ENCODE measurements at places on chromosomes 3 and 15. TPM values are rescaled to one million over a fixed set of nuclear protein-coding genes. Genes with fewer than 3 reads are reported as not detected.

- peaks cover 2% of the 10 kb centered on the region for H3K36me3 ChIP-seq
- no peak overlapping the region for H3K27ac ChIP-seq
- H3K4me1 ChIP-seq, result peaks cover 25% of the 10 kb centered on the region
- DNase-seq, result no peak
- H3K27me3 ChIP-seq, result no peaks in the 10 kb centered on the region
Measured at GRCh38 chr3:192901435-192901834, 16.2 kb downstream of the MB21D2 start.

DNA sequence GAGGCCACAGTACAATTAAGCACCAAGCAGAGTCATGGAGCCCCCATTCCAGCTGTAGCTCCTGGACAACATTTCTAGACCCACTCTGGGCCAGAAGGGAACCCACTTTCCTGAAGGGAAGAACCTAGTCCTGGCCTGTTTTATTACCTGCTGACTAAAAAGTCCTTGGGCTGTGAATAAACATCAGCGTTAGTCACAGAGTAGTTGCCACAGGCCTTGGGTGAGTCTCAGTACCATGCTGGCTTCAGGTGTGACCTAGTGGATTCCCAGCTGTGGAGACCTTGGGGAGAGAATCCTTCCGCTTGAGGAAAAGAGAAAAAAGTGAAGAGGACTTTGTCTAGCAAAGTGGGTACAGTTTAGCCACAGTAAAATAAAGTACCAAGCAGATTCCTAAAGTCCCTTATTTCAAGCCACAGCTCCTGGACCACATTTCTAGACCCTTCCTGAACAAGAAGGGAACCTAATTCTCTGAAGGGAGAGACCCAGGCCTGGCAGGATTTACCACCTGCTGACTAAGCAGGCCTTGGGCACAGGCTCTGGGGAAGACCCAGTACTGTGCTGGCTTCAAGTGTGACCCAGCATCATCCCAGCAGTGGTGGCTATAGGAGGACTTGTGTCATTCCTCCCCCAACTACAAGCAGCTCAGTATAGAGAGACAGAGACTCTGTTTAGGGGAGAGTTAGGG is 118.3 kb upstream of the KCNH8 start:
- DNase-seq, result no peak
- no peaks in the 10 kb centered on the region for H3K4me1 ChIP-seq
- no peaks in the 10 kb centered on the region for H3K27me3 ChIP-seq
- H3K4me3 ChIP-seq, result no peak overlapping the region
- H3K27ac ChIP-seq, result no peak overlapping the region

- no peaks in the 10 kb centered on the region for H3K27me3 ChIP-seq
- no peak overlapping the region for H3K4me3 ChIP-seq
- no peak for DNase-seq
Measured at GRCh38 chr15:36898536-36899126, 201.7 kb downstream of the MEIS2 start.

- peaks cover 25% of the 10 kb centered on the region for H3K4me1 ChIP-seq
- H3K27ac ChIP-seq, result no peak overlapping the region
- H3K36me3 ChIP-seq, result no peaks in the 10 kb centered on the region
- DNase-seq, result no peak
- H3K27me3 ChIP-seq, result peaks cover 15% of the 10 kb centered on the region
Measured at GRCh38 chr15:70528270-70528706, 235.1 kb downstream of the UACA start.

- peaks cover 2% of the 10 kb centered on the region for H3K36me3 ChIP-seq
- peak overlapping the region; percentile 37 for H3K27ac ChIP-seq
- no peaks in the 10 kb centered on the region for H3K27me3 ChIP-seq
- peaks cover 55% of the 10 kb centered on the region for H3K4me1 ChIP-seq
Measured at GRCh38 chr3:122942937-122943827, 84.4 kb downstream of the SEMA5B start.

- DNase-seq, result no peak
- no peaks in the 10 kb centered on the region for H3K27me3 ChIP-seq
Measured at GRCh38 chr3:154243353-154243752, 80.9 kb downstream of the DHX36 start.

DNA sequence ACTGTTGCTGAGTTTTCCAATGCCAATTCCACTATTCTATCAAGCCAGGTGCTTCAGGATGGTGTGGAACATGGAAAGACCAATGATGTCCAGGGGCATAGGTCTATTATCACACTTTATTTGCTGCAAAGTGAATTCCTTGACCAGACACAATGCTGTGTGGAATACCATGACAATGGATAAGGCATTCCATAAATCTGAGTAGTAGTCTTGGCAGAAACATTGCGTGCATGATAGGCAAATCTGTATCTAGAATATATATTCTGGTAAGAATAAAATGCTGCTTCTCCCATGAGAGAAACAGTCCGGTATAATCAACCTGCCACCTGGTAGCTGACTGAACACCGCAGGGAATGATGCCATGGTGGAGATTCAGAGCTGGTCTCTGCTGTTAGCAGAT is 70.0 kb upstream of the ALDH1A3 start:
- DNase-seq, result no peak
- no peak overlapping the region for H3K4me3 ChIP-seq
- no peaks in the 10 kb centered on the region for H3K36me3 ChIP-seq
- H3K27me3 ChIP-seq, result no peaks in the 10 kb centered on the region
- peaks cover 5% of the 10 kb centered on the region for H3K4me1 ChIP-seq

DNA sequence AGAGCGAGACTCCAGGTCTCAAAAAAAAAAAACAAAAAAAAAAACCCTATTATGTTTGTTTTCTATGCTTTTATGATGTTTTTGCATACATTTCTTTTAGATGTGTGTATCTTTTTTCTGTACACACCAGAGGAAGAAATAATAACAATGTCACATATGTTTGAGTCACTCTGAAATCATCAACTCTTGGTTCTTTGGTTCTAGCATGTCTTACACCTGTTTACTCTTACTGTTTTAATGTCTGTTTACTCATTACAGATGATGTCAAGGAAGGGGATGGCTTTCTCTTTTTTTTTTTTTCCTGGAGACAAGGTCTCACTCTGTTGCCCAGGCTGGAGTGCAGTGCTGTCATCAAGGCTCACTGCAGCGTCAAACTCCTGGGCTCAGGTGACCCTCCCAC is 24.1 kb downstream of the RHOA start:
- peak overlapping the region; percentile 80 for H3K27ac ChIP-seq
- peaks cover 45% of the 10 kb centered on the region for H3K4me1 ChIP-seq
- no peaks in the 10 kb centered on the region for H3K27me3 ChIP-seq
- H3K4me3 ChIP-seq, result no peak overlapping the region
- DNase-seq, result no peak

- peaks cover 36% of the 10 kb centered on the region for H3K4me1 ChIP-seq
- H3K36me3 ChIP-seq, result peaks cover 2% of the 10 kb centered on the region
- H3K27me3 ChIP-seq, result no peaks in the 10 kb centered on the region
- H3K27ac ChIP-seq, result peak overlapping the region; percentile 62
- no peak for DNase-seq
- H3K4me3 ChIP-seq, result peak overlapping the region; percentile 44
Measured at GRCh38 chr15:38490242-38490922, 36.5 kb downstream of the FAM98B start.

The CACNA1D gene
- total RNA-seq, result 0.95 TPM

The CDAN1 gene
- 21.0 TPM for total RNA-seq

The HYAL3 gene
- total RNA-seq, result 6.9 TPM

- H3K4me1 ChIP-seq, result peaks cover 52% of the 10 kb centered on the region
- H3K4me3 ChIP-seq, result no peak overlapping the region
- H3K27me3 ChIP-seq, result no peaks in the 10 kb centered on the region
- H3K36me3 ChIP-seq, result no peaks in the 10 kb centered on the region
- peak overlapping the region; percentile 80 for H3K27ac ChIP-seq
- no peak for DNase-seq
Measured at GRCh38 chr3:190064112-190064511, 56.6 kb downstream of the P3H2 start.

GRCh38 chr3:115549071-115549470 is 74.2 kb upstream of the GAP43 start:
- no peak overlapping the region for H3K4me3 ChIP-seq
- peaks cover 1% of the 10 kb centered on the region for H3K36me3 ChIP-seq
- no peak for DNase-seq
- peaks cover 21% of the 10 kb centered on the region for H3K4me1 ChIP-seq

The C3orf85 gene
- total RNA-seq, result not detected

GRCh38 chr3:116426036-116426435 is 19.3 kb downstream of the LSAMP start:
- no peak overlapping the region for H3K27ac ChIP-seq
- H3K4me1 ChIP-seq, result peaks cover 9% of the 10 kb centered on the region
- DNase-seq, result no peak
- H3K27me3 ChIP-seq, result no peaks in the 10 kb centered on the region
- no peaks in the 10 kb centered on the region for H3K36me3 ChIP-seq
- no peak overlapping the region for H3K4me3 ChIP-seq

GRCh38 chr15:47326410-47327333 is 390.6 kb upstream of the SEMA6D start:
- no peak for DNase-seq
- H3K4me1 ChIP-seq, result no peaks in the 10 kb centered on the region
- peaks cover 7% of the 10 kb centered on the region for H3K27me3 ChIP-seq
- no peaks in the 10 kb centered on the region for H3K36me3 ChIP-seq

- no peak overlapping the region for H3K27ac ChIP-seq
- no peaks in the 10 kb centered on the region for H3K36me3 ChIP-seq
- H3K4me3 ChIP-seq, result no peak overlapping the region
- H3K4me1 ChIP-seq, result no peaks in the 10 kb centered on the region
- no peak for DNase-seq
- H3K27me3 ChIP-seq, result no peaks in the 10 kb centered on the region
Measured at GRCh38 chr15:87826119-87826747, 430.3 kb downstream of the NTRK3 start.

DNA sequence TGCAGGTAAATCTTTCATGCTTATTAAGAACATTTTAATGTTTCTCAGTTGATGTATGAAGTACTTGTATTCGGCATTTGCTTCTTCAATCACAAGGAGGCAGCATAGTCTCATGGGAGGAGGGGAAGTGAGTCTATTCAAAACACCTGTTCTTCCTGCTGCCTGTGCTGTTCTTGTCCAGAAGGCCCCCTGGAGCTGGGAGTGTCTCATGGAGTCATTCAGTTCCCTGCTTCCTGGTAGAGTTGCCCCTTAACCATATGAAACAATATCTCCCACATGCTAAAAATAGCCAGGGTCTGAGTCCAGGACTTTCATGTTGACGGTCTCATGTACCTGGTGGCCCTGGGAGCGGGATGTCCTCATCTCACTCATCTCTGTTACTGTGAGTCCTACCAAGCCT is 15.5 kb upstream of the PPP1R2 start:
- no peak overlapping the region for H3K27ac ChIP-seq
- no peak for DNase-seq
- H3K36me3 ChIP-seq, result no peaks in the 10 kb centered on the region
- H3K27me3 ChIP-seq, result peaks cover 18% of the 10 kb centered on the region
- H3K4me3 ChIP-seq, result no peak overlapping the region
- no peaks in the 10 kb centered on the region for H3K4me1 ChIP-seq

The CMC1 gene
- total RNA-seq, result 13.4 TPM

The TERC gene
- 1.4 TPM for total RNA-seq

The ZDHHC19 gene
- total RNA-seq, result not detected

DNA sequence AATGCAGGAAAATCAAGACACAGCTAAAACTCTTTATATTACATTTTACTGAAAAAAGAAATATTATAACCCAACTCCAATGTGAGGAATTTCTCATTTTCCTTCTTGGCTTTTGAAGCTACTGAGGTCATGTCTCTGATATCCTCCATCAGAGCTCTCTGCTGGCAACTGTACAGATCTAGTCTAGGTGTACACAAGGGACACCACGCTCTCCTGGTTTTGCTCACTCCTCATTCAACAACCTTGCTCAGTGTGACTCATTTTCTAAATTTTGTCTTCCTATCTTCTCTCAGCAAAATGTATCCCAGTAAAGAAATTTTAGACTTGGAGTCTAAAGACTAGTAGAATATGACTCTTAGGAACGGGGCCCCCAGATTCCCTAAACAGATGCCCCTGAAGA is 144.3 kb downstream of the KCNMB2 start:
- H3K27me3 ChIP-seq, result peaks cover 2% of the 10 kb centered on the region
- no peaks in the 10 kb centered on the region for H3K36me3 ChIP-seq

- no peak for DNase-seq
- H3K27ac ChIP-seq, result peak overlapping the region; percentile 3
- H3K4me1 ChIP-seq, result peaks cover 20% of the 10 kb centered on the region
- no peaks in the 10 kb centered on the region for H3K27me3 ChIP-seq
Measured at GRCh38 chr15:45871121-45871855, 236.5 kb downstream of the SQOR start.

DNA sequence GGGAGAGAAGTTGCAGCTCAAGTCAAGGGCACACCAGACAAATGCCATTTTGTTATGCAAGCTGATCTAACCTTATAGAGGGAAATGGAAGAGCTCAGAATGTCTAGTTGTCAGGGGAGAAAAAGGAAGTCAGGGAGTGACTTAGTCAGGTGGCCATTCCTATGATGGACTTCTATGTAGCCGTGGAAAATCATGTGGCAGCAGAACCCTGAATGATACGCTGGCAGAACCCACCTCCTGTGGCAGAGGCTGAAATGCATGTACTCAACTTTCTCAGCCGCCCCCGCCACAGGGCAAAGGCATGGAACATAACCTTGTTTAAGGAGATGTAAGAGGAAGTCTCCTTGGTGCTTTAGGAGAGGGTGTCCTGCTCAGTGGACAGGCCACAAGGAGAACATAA is 37.7 kb upstream of the PARL start:
- peaks cover 37% of the 10 kb centered on the region for H3K36me3 ChIP-seq
- H3K27me3 ChIP-seq, result no peaks in the 10 kb centered on the region
- H3K4me3 ChIP-seq, result no peak overlapping the region
- no peak for DNase-seq
- H3K4me1 ChIP-seq, result no peaks in the 10 kb centered on the region
- no peak overlapping the region for H3K27ac ChIP-seq

The GJD2 gene
- total RNA-seq, result not detected

DNA sequence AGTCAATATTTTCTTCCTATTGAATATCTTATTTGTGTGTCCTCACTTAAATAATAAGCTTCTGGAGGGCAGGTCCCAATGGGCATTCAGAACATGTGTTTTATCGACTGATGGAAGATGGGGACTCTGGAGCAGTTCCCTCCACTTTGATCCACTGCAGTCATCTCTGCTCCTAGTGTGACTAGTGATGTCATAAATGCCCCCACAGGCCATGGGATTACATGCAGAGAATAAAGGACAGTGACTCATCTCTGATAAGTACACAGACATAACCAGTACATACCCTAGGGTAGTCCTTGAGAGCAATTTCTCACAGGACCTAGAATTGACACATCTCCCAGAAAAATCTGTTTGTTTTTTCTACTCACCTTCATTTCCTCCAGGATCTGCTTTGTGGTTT is 49.4 kb upstream of the FMN1 start:
- no peaks in the 10 kb centered on the region for H3K36me3 ChIP-seq
- no peak overlapping the region for H3K27ac ChIP-seq
- H3K27me3 ChIP-seq, result peaks cover 1% of the 10 kb centered on the region
- peaks cover 24% of the 10 kb centered on the region for H3K4me1 ChIP-seq
- DNase-seq, result no peak
- no peak overlapping the region for H3K4me3 ChIP-seq

The CRABP1 gene
- total RNA-seq, result not detected

The SLC28A2 gene
- total RNA-seq, result not detected

GRCh38 chr15:73130830-73131229 is 78.6 kb downstream of the NEO1 start:
- no peak overlapping the region for H3K4me3 ChIP-seq
- H3K4me1 ChIP-seq, result no peaks in the 10 kb centered on the region
- DNase-seq, result peak; percentile 27
- H3K27ac ChIP-seq, result no peak overlapping the region
- peaks cover 18% of the 10 kb centered on the region for H3K36me3 ChIP-seq

- H3K36me3 ChIP-seq, result peaks cover 2% of the 10 kb centered on the region
- H3K4me3 ChIP-seq, result no peak overlapping the region
- no peak overlapping the region for H3K27ac ChIP-seq
- H3K27me3 ChIP-seq, result no peaks in the 10 kb centered on the region
- DNase-seq, result no peak
Measured at GRCh38 chr3:30664459-30664858, 58.1 kb downstream of the TGFBR2 start.

GRCh38 chr3:11224870-11225229 is 47.3 kb upstream of the ATG7 start:
- peak overlapping the region; percentile 92 for H3K27ac ChIP-seq
- H3K27me3 ChIP-seq, result no peaks in the 10 kb centered on the region
- peaks cover 38% of the 10 kb centered on the region for H3K4me1 ChIP-seq
- peak overlapping the region; percentile 57 for H3K4me3 ChIP-seq

The TP63 gene
- total RNA-seq, result 0.46 TPM
